ENCODE measurements at places on chromosomes 2 and 18.

DNA sequence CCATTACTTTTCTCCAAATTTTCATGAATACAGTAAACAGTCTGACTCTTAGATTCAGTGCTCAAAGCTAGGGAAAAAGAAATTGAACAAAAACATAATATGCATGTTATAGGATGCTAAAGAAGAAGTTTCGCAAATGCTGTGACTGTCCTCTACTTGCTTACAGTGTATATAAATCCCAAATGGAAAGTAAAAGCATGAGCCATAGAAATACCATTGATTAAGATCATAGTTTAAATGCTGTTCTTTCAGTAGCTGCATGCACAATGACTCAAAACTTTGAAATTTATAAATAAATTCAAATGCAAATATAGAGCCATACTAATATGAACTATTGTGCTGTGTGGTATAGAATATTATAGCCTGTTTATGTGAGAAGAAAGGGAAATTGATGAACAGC is 1113.9 kb upstream of the ACVR2A start:
- ATAC-seq = no peak

DNA sequence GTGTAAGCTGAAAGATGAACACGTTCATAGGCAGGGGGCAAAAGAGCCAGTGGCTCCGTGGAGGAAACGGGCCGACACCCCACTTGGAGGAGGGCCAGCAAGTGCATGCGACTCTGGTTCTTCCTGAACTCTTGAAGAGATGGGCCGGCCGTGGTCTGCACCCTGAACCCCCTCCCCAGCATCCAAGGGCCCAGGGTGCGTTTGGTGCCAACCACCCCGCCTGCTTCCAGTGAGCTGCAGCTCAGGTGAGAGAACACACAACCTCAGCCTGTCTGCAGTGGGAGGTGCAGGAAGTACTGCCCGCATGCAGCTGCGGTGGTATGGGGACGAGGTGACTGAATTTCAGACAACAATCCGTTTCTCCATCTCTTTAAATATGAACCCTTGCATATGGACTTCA is 58.9 kb downstream of the ADNP2 start:
- ATAC-seq = no peak

DNA sequence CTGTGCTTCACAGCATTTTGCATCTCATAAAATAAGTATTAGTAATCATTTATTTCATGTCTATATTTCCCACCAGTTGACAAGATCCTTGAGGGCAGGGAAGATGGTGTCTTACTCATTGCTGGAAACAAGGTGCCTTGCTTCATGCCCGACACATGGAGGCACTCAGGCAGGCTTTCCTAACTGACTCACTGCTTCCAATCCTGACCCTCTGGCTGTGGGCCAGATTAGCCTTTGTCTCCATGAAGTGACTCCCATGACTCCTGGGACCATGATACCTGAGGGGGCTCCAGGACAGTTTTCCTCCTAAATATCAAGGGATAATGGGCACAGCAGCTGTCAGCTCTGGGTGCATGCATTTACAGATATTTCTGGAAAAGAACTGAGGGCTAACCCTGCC is 275.1 kb downstream of the AGPS start:
- ATAC-seq = no peak

DNA sequence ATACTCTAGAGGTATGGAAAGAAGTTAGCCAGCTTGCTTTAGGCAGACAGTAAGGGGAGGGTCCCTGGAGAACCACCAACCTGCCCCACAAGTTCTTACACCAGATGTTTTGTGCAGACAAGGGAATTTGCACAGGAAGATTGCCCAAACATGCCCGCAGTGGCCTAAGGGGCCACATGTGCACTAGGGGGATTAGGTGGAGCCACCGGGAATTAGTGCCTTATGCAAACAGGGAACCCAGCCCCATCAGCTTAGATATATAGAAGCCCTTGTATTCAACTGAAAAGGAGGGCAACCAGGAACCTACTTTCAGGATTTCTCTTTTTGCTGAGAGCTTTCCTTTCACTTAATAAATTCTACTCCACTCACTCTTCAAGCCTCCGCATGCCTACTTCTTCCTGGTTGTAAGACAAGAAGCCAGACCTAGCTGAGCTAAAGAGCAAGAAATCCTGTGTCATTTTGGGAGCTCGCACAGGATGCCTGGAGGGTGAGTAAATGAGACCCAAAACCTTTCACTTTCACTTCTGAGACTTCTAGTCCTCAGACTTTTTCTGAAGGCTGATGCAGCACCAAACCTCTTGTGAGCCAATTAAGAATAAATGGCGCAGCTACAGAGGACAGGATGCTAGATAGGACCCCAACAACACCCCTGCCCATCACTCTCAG is 146.3 kb downstream of the GCA start:
- no peak for ATAC-seq

- no peak for ATAC-seq
Measured at GRCh38 chr18:24552218-24552617, 91.8 kb downstream of the HRH4 start.

GRCh38 chr2:216242365-216242764 is 129.9 kb downstream of the MARCHF4 start:
- peak; percentile 78 for ATAC-seq

DNA sequence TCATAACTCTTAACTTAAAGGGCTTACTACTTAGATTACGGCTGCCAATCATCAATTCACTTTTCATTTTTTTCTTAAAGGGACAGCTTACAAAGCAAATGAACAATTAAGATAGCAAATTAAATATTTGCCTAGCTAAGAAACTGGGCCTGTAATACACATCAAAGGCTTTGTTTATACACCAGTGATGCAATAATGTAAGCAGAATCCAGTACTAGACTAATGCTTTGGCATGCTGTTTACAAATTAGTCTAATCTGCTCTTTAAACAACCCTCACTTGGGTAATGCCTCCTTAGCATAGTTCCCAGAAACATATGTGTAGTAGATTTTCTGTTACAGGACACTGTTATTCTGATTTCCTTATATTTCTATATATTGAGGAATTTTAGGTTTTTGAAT is 105.8 kb downstream of the ARHGAP28 start:
- ATAC-seq = no peak

DNA sequence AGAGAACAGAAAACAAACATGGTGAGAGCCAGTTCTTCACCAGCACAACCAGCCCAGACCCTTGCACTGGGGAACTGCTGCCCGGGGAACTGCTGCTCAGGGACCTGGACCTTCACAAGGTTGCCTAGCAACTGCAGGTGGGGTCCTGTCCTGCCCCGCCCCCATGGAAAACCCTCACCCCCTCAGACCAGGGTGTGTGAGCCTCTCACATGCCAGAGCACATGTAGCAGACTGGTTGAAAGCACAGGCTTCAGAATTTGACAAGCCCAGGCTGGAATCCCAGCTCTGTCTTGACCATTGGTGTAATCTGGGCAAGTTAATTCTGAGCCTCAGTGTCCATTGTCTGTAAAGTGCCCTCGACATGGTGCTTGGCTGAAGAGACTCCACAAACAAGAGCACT is 118.6 kb downstream of the LOXHD1 start:
- ATAC-seq = no peak

GRCh38 chr2:64745562-64745961 is 91.8 kb upstream of the SERTAD2 start:
- no peak for ATAC-seq

DNA sequence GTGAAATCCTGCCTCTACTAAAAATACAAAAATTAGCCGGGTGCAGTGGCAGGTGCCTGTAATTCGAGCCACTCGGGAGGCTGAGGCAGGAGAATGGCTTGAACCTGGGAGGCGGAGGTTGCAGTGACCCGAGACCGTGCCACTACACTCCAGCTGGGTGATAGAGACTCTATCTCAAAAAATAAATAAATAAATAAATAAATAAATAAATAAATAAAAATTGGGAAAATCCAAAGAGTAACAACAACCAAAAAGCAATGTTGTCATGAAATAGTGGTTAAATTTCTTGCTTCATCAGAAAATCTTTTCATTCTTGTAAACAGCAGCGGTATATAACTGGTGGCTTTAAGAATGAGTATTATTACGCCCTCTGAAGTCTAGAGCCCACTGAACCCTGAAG is 54.4 kb downstream of the HEATR5B start:
- no peak for ATAC-seq

- no peak for ATAC-seq
Measured at GRCh38 chr2:133061874-133062593, 392.0 kb upstream of the LYPD1 start.

GRCh38 chr2:28420722-28421121 is 28.1 kb downstream of the FOSL2 start:
- no peak for ATAC-seq

- no peak for ATAC-seq
Measured at GRCh38 chr2:159084384-159085370, 116.2 kb downstream of the TANC1 start.

- no peak for ATAC-seq
Measured at GRCh38 chr2:26017464-26018183, 16.3 kb upstream of the RAB10 start.

DNA sequence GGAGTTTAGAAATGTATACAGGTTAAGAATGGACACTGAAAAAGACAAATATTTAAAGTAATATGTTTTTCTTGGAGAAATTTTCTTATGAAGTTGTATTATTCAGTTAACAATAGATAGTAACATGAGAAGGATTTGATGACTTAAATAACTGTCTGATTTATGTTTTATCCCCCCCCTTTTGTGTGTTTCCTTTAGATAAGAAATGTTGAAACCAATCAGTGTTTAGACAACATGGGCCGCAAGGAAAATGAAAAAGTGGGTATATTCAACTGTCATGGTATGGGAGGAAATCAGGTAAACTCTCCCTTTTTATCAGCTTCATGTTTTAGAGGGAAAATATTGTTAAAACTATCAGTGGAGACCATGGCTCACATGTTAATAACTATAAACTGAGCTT is 289.7 kb upstream of the KCNJ3 start:
- no peak for ATAC-seq

- ATAC-seq = no peak
Measured at GRCh38 chr2:149410701-149411484, 80.5 kb downstream of the LYPD6 start.

GRCh38 chr2:160541745-160542144 is 48.1 kb upstream of the RBMS1 start:
- ATAC-seq = no peak

- no peak for ATAC-seq
Measured at GRCh38 chr18:45127405-45127804, 446.7 kb downstream of the SETBP1 start.

GRCh38 chr2:216787851-216788540 is 71.9 kb downstream of the TNP1 start:
- ATAC-seq = no peak

All from gastroesophageal sphincter (tissue), 4 donors.